ENCODE measurements at places on chromosomes 12 and 14.

- H3K36me3 ChIP-seq = peaks cover 5% of the 10 kb centered on the region
- peak overlapping the region; percentile 85 for H3K27ac ChIP-seq
- H3K4me3 ChIP-seq = peak overlapping the region; percentile 26
- DNase-seq = no peak
These were observed 22.7 kb upstream of the ZFP36L1 start for GRCh38 chr14:68815298-68816182.

DNA sequence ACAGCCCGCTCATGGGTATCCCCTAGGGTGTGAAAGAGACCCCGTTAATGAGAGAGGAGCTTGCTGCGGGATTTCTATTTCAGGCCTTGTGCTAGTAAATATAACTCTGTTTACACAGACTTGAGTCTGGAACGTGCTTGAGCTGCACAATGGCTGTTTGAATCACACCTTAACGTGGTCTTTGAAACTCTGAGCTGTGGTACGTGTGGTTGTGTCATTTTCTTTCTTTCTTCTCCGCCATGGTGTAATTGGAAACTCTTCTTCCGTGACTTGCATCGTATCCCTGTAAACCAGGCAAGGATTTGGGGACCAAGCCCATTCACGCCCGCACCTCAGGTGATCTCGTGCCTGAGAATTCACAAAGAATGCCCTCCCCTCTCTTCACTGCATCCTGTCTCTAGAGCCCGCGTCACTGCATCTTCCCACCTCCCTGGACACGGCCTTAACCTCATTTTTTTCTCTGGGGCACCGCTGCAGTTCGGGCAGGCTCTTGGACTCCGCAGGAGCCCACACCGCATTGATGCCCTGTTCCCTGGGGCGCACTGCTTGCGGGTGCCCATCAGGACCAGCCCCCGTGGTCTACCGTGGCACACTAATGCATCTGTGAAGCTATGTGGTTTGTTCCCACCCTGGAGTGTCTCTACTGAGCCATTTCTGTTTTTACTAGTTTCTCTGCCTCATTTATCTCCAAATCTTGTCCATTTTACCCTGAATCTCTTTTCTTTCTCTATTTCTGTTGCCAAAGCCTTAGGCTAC, 78.4 kb upstream of the PARP11 start:
- H3K27ac ChIP-seq = no peak overlapping the region
- peaks cover 15% of the 10 kb centered on the region for H3K27me3 ChIP-seq
- H3K4me1 ChIP-seq = no peaks in the 10 kb centered on the region
- no peak overlapping the region for H3K4me3 ChIP-seq
- no peak for DNase-seq

GRCh38 chr14:28677381-28677780, 89.2 kb upstream of the FOXG1 start:
- no peak for DNase-seq
- no peak overlapping the region for H3K4me3 ChIP-seq
- H3K36me3 ChIP-seq = no peaks in the 10 kb centered on the region
- peaks cover 2% of the 10 kb centered on the region for H3K27me3 ChIP-seq

- no peak overlapping the region for H3K4me3 ChIP-seq
- peaks cover 13% of the 10 kb centered on the region for H3K27me3 ChIP-seq
- no peaks in the 10 kb centered on the region for H3K36me3 ChIP-seq
These were observed 82.1 kb downstream of the B4GALNT3 start for GRCh38 chr12:541676-542324.

DNA sequence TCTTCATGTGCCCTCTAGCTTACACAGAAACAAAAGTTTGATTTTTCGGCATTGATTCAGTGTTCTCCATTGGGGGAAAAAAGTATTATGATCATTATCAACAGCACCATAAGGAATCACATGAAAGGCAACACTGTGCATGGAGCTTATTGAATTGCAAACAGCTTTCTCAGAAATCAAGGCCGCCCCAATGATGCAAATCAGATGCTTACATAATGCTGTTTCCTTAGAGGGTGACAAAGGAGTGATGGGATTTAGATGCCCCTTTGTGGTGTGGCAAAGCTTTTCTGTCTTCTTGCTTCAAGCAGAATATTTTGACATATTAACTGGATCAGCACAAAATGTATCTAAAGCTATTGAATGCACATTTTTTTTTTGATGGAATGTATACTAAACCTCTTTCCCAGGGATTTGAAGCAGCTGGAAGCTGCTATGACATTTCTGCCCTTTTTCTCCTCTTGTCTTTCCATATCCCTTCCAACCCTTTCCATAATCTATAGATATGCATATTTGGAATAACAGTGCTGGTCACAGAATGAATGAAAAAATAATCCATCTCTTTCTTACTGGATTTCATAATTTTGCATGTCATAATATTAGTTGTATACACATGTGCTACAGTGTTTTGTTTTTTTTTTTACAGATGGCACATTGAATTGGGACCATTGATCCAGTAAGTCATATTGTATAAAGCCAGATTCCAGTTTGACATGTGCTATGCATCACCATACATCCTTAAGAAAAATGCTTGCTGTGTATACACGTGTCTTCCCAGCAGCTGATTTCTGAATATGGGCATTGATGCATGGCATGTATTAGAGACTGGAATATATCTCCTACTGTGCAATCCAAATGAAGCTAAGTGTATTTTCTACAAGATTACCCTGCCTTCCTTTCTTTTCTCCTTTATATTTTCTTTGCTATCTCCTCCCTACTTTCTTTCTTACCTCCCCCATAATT, 259.7 kb upstream of the DCN start:
- no peaks in the 10 kb centered on the region for H3K4me1 ChIP-seq
- no peaks in the 10 kb centered on the region for H3K27me3 ChIP-seq
- H3K36me3 ChIP-seq = no peaks in the 10 kb centered on the region
- no peak overlapping the region for H3K4me3 ChIP-seq
- no peak overlapping the region for H3K27ac ChIP-seq

- DNase-seq = no peak
- H3K4me3 ChIP-seq = no peak overlapping the region
- H3K36me3 ChIP-seq = no peaks in the 10 kb centered on the region
These were observed 318.1 kb upstream of the PDE3A start for GRCh38 chr12:20050221-20050620.

DNA sequence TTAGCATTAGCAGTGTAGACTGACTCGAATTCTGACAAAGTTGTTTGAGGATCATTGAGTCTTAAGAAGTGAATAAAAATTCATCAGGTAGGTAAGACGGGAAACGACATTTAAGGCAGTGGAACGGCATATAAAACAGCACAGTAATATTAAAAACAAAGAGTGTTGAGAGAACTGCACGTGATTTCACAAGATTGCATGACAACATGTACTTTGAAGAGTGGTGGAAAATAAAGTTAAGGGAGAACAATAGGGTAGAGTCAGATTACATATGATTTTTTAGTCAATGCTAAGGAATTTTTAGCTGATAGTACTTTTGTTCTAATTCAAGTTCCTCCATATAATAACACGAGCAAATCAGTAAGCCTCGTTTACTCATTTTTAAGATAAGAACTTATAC, 115.4 kb downstream of the SOX5 start:
- no peak overlapping the region for H3K4me3 ChIP-seq
- no peak for DNase-seq
- no peak overlapping the region for H3K27ac ChIP-seq
- no peaks in the 10 kb centered on the region for H3K4me1 ChIP-seq
- no peaks in the 10 kb centered on the region for H3K27me3 ChIP-seq

GRCh38 chr12:72081777-72082176, 143.1 kb downstream of the TPH2 start:
- no peak for DNase-seq
- H3K27me3 ChIP-seq = peaks cover 8% of the 10 kb centered on the region
- H3K4me1 ChIP-seq = no peaks in the 10 kb centered on the region
- no peaks in the 10 kb centered on the region for H3K36me3 ChIP-seq
- H3K27ac ChIP-seq = no peak overlapping the region

DNA sequence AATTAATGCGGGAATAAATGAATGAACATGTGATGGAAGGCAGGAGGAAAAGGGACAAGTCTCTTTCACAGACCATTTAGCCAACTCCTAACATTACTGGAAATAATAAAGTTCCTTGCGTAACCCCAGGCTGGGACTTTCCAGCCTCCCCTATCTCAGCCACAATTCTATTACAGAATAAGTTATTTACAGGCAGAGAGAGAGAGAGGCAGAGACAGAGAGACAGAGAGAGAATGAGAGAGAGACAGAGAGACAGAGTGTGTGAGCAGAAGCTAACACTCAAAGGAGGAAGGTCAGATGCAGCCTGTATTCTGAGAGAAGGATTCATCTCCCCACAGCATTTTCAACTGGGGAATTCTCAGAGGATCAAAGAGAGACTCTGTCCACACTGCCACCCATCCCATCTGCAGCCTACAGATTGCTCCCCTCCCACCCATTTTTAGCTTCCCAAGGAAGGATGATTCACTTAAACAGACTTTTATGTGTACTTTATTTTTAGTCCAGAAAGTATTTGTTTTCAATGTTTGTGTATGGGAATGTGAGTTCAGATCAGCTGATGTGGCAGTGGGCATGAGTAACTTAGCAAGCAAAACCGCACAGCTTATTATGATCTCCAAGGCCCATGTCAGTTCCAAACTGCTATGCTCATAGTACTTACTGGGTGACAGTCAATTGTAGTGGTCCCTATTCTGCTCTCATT, 165.7 kb downstream of the CAND1 start:
- no peak for DNase-seq
- H3K27me3 ChIP-seq = no peaks in the 10 kb centered on the region
- no peak overlapping the region for H3K4me3 ChIP-seq
- H3K36me3 ChIP-seq = no peaks in the 10 kb centered on the region
- H3K4me1 ChIP-seq = peaks cover 52% of the 10 kb centered on the region

- no peak for DNase-seq
- H3K36me3 ChIP-seq = peaks cover 2% of the 10 kb centered on the region
- H3K27ac ChIP-seq = no peak overlapping the region
- peaks cover 36% of the 10 kb centered on the region for H3K4me1 ChIP-seq
- H3K4me3 ChIP-seq = no peak overlapping the region
These were observed 5.5 kb downstream of the FBXO34 start for GRCh38 chr14:55276736-55277135.

GRCh38 chr14:27528328-27528727, 930.5 kb upstream of the NOVA1 start:
- no peaks in the 10 kb centered on the region for H3K36me3 ChIP-seq
- no peaks in the 10 kb centered on the region for H3K27me3 ChIP-seq
- H3K27ac ChIP-seq = no peak overlapping the region
- no peak overlapping the region for H3K4me3 ChIP-seq
- no peak for DNase-seq

- H3K36me3 ChIP-seq = no peaks in the 10 kb centered on the region
- H3K4me1 ChIP-seq = no peaks in the 10 kb centered on the region
- H3K27ac ChIP-seq = no peak overlapping the region
- DNase-seq = no peak
- peaks cover 29% of the 10 kb centered on the region for H3K27me3 ChIP-seq
- H3K4me3 ChIP-seq = no peak overlapping the region
These were observed 60.9 kb upstream of the OR4E1 start for GRCh38 chr14:21734457-21735074.

DNA sequence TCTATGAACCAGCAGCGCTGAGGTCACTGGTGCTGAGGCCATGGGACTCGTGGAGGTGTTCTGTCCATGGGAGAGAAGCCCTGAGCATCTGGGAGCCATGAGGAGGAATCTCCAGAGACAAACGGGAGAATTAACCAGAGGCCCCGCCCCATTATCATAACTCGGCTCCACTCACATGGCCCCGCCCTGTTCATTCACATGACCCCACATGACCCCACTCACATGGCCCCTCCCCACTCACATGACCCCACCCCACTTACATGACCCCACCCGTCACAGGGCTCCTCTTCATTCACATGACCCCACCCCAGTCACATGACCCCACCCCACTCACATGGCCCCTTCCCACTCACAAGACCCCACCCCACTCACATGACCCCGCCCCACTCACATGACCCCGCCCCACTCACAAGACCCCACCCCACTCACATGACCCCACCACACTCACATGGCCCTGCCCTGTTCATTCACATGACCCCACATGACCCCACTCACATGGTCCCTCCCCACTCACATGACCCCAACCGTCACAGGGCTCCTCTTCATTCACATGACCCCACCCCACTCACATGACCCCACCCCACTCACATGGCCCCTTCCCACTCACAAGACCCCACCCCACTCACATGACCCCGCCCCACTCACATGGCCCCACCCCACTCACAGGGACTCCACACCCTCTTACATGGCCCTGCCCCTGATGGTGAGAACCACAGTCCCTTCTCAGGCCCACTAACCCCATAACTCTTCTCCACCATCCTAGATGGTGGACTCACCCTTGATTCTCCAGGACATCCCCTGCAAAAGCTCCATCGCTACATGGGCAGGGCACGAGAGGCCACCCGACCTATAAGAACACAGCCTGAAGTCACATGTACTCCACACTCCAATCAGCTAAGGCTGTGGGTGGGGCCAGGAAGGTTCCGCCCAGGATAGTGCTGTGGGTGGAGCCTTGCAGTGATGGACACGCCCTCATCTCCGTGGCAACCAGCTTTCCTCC, 151.1 kb upstream of the SFSWAP start:
- H3K4me3 ChIP-seq = no peak overlapping the region
- no peak for DNase-seq
- no peaks in the 10 kb centered on the region for H3K36me3 ChIP-seq
- no peaks in the 10 kb centered on the region for H3K4me1 ChIP-seq

All from chondrocyte (in vitro differentiated cells).